Karpas-422 (cell line): ENCODE measurements at places on chromosomes 13 and 19. TPM values are rescaled to one million over a fixed set of nuclear protein-coding genes. Genes with fewer than 3 reads are reported as not detected.

PDS5B gene
- 30.5 and 61.2 TPM in 2 replicates for total RNA-seq

ARRDC5 gene
- total RNA-seq = not detected in 2 replicates

SERTM1 gene
- not detected in 2 replicates for total RNA-seq

SIGLECL1 gene
- total RNA-seq = not detected in 2 replicates

SYDE1 gene
- not detected in 2 replicates for total RNA-seq

ZSCAN4 gene
- total RNA-seq = not detected in 2 replicates

IGFL1 gene
- not detected in 2 replicates for total RNA-seq

R3HDM4 gene
- total RNA-seq = 41.9 and 43.8 TPM in 2 replicates

OR7A5 gene
- 0.15 TPM in 1 of 2 replicates, not detected in the other for total RNA-seq

TBC1D17 gene
- total RNA-seq = 13.6 and 17.8 TPM in 2 replicates

LRRC4B gene
- total RNA-seq = not detected in 2 replicates

CFAP97D2 gene
- not detected in 2 replicates for total RNA-seq

LILRB5 gene
- not detected in 2 replicates for total RNA-seq

ZFP82 gene
- total RNA-seq = 14.4 and 23.0 TPM in 2 replicates

CLDN10 gene
- total RNA-seq = not detected in 2 replicates

TEX26 gene
- total RNA-seq = not detected in 2 replicates

TNFAIP8L1 gene
- 1.8 and 9.0 TPM in 2 replicates for total RNA-seq

KIR3DL2 gene
- total RNA-seq = not detected in 2 replicates

OLFM4 gene
- not detected in 2 replicates for total RNA-seq

OR4F17 gene
- total RNA-seq = not detected in 2 replicates

CHST8 gene
- total RNA-seq = not detected in 2 replicates

HIPK4 gene
- total RNA-seq = not detected in 2 replicates
